ENCODE measurements at places on chromosomes 7 and 10.
A peak's percentile ranks its signal among the peaks of the same experiment; 100 is the strongest.

DNA sequence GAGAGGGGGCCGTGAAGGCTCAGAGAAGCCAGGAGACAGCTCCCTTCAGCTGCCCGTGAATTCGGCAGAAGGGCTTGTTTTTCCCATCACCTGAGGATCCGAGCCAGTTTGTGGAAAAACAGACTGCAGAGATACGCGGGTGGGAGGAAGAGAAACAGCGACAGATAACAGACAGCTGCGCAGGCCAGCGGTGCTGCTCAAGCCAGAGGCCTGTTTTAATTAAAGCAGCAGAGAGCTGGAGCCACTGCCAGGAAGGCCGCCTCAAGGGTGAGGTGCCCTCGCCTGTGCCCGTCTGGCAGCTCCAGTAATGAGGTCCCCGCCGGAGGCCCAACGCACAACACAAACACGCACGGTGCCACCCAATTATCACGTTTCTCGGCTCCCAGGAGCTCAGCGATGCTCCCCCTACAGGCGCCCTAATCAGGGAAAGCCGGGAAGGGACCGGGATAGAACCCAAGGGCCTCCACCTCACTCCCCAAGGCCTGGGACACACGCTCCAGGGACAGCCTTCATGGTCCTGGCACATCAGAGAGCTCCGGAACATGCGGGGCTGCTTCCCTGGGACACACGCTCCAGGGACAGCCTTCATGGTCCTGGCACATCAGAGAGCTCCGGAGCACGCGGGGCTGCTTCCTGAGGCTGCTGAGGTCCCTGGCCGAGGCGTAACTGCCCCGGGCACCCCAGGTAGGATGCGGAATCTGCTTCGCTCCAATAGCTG, 60.6 kb upstream of the DNAAF5 start:
- DNase-seq, result peak; percentile 46

DNA sequence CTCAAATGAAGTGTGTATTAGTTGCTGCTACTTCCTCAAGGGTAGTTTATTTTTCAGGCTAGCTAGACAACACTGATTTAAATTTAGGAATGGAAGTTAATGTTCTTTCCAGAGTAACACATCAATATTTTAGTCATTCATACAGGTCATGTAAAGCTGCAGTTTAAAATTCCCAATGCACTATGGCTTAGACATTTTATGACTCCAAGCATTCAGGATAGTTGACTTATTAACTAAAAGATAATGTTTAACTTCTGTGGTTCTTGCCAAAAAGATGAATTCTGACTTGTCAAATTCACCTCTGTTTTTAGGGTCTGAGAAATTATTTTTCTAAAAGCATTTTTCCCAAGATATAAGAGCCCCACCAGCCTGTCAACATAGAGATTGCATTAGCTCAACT, 131.9 kb downstream of the TFPI2 start:
- no peak for DNase-seq

- DNase-seq, result peak; percentile 51
These were observed 51.4 kb downstream of the DNMBP start for GRCh38 chr10:99958302-99958701.

DNA sequence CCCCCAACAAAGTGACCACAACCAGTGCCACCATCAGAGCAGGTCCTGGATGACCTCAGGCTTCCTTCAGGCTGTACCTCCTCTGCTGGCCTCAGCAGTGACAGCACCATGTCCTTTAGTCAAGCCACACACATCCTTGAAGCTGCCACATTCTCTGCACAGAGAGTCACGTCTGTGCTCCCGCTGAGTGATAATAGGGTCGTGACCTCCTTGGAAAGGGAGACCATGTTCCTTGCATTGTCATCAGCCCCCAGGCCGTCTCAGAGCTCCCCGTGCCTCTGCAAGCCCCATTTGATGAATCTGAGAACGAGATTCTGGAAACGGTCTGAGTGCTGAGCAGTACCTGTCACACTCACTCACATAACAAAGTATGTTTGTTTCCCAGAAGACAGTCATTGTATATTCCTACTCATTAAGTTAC, 106.5 kb upstream of the PRR15 start:
- DNase-seq, result peak; percentile 7

- DNase-seq, result peak; percentile 47
These were observed 151.0 kb downstream of the CHN2 start for GRCh38 chr7:29345590-29345989.

DNA sequence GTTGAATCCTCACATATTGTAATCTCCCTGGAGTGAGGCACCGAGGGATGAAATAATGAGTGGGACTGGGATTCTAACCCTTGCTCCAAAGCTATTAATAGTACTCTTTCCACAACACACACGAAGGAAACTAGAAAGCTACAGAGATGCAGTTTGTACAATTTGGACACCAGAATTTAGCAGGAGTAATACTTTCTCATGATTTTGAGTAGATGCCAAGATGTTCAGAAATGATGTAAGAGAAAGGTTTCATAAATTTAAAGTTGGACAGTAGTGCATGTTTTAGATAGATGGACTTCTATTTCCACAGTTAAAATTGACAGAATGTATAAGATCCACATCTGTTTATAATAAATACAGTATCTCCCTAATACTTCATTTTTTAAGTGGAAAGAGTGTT, 46.5 kb downstream of the PRR15 start:
- peak; percentile 20 for DNase-seq

DNA sequence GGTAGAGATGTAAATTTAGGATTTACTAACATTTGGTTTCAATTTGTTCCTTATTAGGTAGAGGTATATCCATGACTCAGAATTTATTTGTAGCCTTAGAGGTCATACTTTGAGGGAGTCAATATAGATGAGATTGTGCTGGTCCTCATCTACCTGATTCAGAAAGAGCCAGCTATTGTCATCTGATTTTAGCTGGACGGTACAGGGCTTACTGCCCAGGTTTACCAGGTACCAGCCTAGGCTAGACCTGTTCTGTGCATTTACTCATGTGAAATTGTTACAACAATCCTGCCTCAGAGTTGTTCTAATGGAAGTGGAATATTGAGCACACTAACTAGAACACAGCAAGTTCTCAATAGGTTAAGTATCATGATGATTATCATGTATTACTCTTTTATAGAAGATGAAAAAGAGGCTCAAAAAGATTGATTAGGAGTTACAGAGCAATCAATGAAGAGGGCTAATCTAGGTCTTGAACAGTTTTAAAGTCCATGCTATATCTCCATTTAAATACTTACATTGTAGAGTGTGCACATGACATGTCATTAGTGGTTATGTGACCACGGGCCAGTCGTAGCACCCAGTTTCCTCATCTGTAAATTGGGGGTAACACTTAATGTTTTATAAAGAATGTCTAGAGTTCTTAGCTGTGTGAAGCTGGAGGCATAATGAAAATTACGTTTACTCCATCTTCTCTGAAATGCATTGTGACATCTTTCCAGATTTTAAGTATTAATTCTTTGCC, 42.1 kb downstream of the TRIM24 start:
- DNase-seq, result no peak

All from choroid plexus epithelial cell (primary cell).